ENCODE measurements at places on chromosomes 2 and 18.

GRCh38 chr2:57864926-57865325 lies 181.7 kb upstream of the VRK2 start:
- no peak for DNase-seq

DNA sequence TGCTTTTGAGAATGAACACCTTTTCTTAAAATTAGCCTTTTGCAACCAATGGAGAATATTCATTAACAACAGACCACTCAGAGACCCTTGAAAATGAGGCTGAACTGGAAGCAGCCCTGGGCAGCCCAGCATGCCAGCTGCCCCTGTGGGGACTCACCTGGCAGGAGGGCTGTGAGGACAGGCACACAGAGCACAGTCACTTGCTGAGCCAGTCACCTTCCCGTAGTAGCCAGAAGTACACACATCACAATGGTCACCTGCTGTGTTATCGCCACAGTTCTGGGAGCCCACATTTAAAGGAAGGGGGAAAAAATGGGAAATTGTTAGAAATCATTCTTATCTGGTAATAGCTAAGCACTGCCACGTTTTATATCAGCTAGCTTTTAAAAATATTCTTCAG lies 115.5 kb downstream of the LAMA1 start:
- DNase-seq: no peak

DNA sequence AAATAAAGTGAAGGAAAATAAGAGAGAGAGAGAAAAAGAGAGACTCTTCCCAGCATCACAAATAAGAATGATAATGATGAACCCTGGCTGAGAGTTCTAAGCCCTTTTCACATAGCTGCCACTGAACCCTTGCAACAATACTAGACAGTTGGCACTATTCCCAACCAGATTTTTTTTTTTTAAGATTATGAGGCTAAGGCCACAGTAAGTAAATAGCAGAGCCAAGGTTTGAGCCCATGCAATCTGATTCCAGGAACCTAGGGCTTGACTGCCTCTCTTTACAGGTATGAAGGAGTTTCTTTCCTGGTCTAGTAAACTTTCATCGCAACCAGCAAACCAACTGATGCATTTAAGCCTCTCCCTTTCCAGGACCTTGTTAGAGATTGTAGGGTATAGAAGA lies 424.6 kb downstream of the NCKAP5 start:
- DNase-seq: no peak

GRCh38 chr2:221255862-221256261 lies 316.2 kb downstream of the EPHA4 start:
- no peak for DNase-seq

DNA sequence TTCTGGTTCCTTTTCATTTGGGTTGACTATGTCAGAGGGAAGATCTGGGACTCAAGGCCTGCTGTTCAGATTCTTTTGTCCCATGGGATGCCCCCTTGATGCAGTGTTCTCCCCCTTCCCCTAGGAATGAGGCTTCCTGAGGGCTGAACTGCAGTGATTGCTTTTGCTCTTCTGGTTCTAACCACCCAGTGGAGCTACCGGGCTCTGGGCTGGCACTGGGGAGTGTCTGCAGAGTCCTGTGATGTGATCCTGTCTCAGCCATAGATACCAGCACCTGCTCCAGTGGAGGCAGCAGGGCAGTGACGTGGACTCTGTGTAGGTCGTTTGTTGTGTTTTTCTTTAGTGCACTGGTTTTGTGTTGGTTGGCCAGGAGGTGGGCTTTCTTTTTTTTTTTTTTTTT lies 32.1 kb upstream of the RHOB start:
- no peak for DNase-seq

DNA sequence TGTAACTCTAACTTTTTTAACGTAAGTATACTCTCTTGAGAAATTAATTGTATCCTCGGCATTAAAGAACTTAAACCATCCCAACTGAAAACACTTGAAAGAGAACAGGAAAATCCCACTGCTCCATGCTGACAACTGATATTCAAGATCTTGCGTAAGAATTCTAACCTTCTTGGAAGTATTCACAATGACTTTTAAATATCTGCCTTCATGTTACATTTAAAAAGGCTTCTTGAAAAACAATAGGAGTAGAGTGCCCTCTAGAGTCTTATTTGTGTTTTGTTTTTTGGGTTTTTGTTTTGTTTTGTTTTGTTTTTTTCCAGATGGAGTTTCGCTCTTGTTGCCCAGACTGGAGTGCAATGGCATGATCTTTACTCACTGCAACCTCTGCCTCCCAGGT lies 65.4 kb upstream of the DNAJC10 start:
- no peak for DNase-seq

- DNase-seq: no peak
Measured at GRCh38 chr2:70385966-70386595, 84.2 kb upstream of the FAM136A start.
